Right renal pelvis (tissue), 4 donors: ENCODE measurements at places on chromosomes 12 and 14.
A peak's percentile ranks its signal among the peaks of the same experiment; 100 is the strongest.

DNA sequence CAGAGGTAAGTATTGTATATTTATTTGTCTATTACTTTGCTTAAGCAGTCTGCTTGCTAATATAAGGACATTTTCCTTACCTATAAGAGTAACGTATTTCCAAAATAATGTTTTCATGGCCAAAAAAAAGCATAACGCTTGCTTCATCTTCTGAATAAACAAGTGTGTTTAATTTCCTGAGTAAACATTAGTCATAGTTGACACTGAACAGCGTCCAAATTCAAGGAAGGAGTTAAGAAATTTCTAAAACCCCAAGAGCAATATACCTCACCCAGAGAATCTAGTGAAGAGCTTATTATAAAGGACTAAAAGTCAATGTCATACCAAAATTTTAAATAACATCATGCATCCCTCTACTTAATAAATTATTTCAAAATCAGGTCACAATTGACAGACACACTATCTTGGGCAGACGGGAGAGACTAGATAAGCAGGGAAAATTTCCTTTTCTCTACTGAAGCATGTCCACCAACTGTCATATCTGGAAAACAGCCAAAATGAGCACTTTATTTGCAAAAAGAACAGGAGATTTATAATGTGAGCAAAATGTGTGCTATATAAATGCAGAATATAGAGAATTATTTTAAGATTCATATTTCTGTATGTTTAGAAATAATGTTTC, 25.1 kb downstream of the ANKS1B start:
- no peak for DNase-seq

- no peak for DNase-seq
These were observed 147.9 kb downstream of the PPFIA2 start for GRCh38 chr12:81610955-81611889.

- DNase-seq = no peak
These were observed 22.5 kb upstream of the PTGDR start for GRCh38 chr14:52244997-52245396.

- DNase-seq = no peak
These were observed 462.9 kb upstream of the PRICKLE1 start for GRCh38 chr12:43052441-43052840.

- DNase-seq = no peak
These were observed 222.4 kb downstream of the PAX9 start for GRCh38 chr14:36884049-36884448.

DNA sequence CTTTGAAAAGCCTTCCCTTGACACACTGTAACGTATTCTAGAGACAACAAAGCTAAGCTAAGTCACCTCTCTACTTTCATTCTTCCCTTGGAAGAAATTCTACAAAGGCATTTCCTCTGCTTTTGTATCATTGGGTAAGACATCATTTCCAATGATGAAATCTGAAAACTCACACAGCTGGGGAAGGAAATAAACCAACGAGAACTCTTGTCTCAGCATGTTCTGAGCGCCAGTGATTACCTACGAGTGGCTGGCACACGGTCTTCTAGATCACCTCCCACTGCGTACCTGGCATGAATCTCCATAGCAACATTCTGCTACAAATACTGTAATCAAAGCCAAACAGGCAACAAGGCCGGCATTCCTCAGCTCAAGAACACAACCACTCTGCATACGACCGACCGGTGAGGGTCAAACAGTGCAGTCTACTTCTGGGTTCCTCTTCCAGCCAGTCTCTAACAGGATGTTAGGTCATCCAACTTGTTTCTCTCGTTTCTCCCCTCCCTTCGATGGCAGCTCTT, 7.6 kb downstream of the VPS37B start:
- DNase-seq = no peak

DNA sequence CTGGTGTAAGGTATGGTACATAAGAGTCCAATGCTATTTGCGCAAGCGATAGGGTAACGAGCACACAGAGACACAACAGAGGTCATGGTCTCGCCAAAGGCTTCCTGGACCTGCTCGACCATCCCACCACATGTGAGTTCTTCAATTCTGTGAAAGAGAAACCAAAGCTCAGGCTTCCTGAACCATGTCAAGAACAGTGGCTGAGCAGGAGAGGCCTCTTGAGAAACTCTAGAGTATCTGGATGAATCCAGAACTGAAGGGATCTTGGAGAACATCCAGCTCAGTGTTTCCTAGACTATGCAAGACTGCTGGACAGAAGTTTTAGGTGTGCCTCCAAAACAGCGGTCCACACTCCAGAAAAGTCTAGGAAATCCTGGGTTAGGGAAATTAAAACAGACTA, 114.5 kb downstream of the TRAFD1 start:
- DNase-seq = no peak

DNA sequence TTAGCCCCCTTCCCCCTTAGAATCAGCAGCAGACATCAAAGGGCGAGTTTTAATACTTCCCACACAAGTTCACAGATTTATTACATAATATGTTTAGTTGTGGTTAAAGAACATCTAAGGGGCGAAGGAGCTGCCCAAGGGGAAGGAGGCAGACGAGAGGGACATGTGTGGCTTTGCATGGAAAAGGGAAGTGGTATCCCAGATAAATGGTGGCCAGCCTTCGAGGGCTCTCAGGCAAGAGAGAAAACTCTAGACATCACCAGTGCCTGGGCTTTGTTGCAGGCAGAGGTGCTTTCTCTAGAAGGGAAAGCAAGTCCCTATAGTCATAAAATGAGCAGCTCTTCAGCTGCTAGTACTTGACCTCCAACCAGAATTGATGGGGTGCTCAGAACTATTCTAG, 121.2 kb downstream of the CACNA1C start:
- DNase-seq = no peak

DNA sequence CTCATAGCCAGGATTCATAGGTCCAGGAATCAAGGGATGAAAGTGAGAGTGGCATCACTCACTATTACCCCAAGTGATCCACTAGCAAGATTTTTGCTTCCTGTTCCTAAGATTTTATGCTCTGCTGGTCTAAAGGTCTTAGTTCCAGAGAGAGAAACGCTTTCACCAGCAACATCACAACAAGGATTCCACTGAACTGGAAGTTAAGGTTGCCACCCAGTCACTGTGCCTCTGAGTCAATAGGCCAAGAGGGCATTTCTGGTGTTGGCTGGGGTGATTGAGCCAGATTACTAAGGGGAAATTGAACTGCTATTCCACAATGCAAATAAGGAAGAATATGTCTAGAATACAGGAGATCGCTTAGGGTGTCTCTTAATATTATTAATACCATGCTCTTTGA, 142.5 kb upstream of the ARID2 start:
- no peak for DNase-seq

- no peak for DNase-seq
These were observed 249.2 kb upstream of the AMIGO2 start for GRCh38 chr12:47328831-47329545.

GRCh38 chr12:76156726-76157125, 72.2 kb upstream of the NAP1L1 start:
- DNase-seq = no peak

- peak; percentile 56 for DNase-seq
These were observed 44.9 kb downstream of the DDX11 start for GRCh38 chr12:31118347-31119191.

- DNase-seq = no peak
These were observed 33.9 kb downstream of the RDH12 start for GRCh38 chr14:67735336-67736147.

GRCh38 chr12:59444932-59445331, 150.9 kb upstream of the SLC16A7 start:
- no peak for DNase-seq

- DNase-seq = no peak
These were observed 35.6 kb downstream of the A2M start for GRCh38 chr12:9079883-9080675.

DNA sequence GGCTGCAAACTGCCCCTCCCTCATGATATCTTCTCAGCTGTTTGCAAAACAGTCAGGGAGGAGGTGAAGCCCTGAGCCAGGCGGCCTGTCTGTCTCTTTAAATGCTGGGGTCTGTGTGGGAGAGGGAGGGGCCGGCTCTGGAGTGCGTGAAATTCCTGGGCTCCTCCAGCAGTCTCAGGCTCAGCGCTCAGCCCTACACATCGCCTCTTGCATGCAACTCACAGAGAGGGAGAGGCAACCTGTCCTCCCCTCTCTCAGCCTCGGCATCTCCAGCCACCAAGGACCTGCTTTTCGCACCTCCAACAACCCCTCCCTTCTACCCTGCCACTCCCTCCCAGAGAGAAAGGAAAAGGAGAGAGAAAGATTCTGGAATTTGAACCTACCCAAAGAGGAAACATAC, at the start of gene NRXN3:
TSS of gene NRXN3 (plus strand) at position 171 of the 400 bp plus-strand sequence. CDS start 72,721 bp downstream, outside the sequence.
- DNase-seq = no peak

- DNase-seq = no peak
These were observed 368.2 kb downstream of the BTG1 start for GRCh38 chr12:91777268-91777992.

GRCh38 chr14:32514681-32515080, 185.6 kb downstream of the AKAP6 start:
- no peak for DNase-seq

DNA sequence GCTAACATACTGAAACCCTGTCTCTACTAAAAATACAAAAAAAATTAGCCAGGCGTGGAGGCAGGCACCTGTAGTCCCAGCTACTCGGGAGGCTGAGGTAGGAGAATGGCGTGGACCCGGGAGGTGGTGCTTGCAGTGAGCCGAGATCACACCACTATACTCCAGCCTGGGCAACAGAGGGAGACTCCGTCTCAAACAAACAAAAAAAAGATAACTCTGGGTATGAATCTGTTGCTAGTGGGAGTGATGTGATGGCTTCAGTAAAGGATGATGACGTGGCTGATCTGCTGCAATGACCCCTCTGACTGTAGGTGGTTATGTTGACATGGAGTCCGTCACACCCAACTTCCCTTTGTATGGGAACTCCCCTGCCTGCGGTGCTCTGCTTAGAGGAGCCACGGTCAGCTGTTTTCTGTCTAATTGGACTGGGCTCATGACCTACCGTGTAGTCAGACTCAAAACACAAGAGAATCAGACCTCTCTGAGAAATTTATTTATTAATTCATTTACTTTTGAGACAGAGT, 59.1 kb upstream of the MED13L start:
- no peak for DNase-seq

DNA sequence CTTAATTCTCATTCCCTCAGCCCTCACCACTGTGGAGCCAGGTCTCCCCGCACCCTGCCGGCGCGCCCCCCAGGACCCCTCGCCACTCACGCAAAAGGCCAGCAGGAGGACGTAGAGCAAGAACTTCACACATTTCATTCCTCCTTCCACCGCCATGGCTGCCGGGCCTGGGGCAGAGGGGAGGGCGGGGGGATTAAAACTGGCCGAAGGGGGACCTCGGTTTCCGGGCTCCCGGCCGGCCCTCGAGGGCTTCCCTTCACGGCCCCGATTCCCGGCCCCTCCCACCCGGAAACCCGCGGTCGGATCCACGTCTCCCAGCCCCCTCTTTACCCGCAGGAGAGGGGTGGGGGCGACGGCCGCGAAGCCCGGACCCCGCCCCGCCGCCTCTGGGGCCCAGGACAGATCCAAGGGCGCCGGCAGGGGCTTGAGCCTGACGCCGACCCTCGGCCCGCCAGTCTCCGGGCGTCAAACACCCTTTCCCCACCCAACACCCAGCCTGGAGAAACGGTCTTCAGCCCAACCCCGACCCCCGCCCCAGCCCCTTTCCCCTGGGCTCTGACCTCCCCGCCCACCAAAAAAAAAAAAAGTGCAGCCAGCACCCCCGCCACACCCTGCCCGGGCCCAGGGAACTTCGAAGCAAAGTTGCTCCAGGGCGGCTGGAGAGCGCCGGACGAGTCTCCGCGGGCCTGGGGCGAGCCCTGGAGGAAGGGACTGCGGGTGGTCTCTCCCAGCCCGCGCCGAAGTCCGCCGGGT, 447 bp downstream of the CD63 start:
- DNase-seq = no peak

- no peak for DNase-seq
These were observed 213.5 kb upstream of the SLC38A2 start for GRCh38 chr12:46585854-46586621.

GRCh38 chr12:81597928-81598604, 161.1 kb downstream of the PPFIA2 start:
- DNase-seq = no peak

DNA sequence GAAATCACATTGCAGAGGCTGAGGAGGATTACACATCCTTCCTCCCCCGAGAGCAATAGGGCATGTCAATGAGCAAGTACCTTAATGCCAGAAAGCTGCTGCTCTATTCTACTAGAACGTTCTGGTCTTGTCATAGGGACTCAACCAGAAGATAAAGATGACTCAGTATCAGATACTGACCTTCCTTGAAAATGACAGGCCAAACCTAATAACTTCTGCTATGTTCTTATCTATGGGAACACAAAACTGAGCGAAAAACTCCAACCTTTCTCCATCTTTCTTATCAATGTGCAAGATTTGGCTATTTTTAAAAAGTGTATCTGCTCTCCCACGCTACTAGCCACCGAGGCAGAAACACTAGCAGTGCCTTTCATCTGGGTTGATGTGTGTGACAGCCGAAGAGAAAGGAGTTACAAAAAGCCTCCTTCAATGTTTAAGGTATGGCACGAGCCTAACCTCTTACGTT, 5.5 kb downstream of the CCDC92 start:
- no peak for DNase-seq

DNA sequence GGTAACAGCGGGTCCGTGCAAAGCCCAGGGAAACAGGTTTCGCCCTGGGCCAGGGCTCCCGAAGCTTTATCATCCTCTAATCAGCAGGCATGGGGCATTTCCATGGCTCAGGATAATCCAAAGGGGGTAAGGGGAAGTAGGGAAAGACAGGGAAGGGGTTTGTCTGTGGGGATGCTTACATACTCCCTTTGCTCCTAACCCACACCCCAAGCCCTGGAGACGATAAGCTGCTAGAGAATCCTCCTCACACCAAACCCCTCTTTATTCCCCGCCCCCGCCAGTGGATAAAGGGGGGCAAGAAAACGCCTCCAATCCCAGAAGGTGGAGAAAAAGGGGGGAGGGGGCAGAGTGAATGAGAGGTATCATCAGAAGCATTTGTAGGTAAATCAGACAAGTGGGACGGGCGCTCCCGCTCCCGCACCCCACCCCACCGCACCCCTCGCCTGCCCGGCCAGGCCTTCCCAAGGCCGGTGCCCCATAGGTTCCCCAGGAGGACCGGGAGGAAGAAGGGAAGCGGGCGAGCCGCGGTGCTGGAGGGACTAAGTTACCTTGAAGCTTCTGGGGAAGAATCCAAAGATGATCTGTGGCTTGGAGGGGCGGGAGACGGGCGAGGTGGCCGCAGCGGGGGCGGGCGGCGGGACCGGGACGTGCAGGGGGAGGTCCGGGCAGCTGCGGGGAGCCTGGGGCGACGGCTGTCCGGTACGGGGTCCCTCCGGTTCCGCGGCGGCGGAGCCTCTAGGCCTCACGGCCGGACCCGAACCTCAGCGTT, 762 bp downstream of the PPP2R5E start:
- no peak for DNase-seq
